ENCODE measurements at places on chromosomes 5 and 9. TPM values are rescaled to one million over a fixed set of nuclear protein-coding genes. Genes with fewer than 3 reads are reported as not detected.
A peak's percentile ranks its signal among the peaks of the same experiment; 100 is the strongest.

DNA sequence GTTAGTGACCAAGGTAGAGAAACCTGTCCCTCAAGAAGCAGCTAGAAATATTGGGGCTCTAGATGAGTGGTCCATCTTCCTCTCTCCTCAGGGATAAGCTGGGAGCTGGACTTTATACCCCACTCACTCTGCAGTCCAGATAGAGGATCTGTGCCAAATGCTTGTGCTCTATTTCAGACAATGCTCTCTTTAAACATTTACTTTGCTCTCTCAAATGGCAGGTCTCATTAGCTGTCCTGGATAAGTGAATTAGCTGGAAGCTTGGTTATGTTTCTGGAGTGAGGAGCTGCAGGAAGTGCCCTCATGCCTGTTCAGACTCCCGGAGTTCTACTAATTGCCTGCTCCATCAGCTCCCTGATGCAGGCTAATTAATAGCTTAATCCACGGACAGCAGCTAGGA lies 151.1 kb upstream of the CCDC152 start:
- DNase-seq, result no peak

- DNase-seq, result no peak
Measured at GRCh38 chr9:83699615-83700014, 8.1 kb downstream of the UBQLN1 start.

- DNase-seq, result no peak
Measured at GRCh38 chr5:115487168-115487567, 57.4 kb downstream of the FEM1C start.

DNA sequence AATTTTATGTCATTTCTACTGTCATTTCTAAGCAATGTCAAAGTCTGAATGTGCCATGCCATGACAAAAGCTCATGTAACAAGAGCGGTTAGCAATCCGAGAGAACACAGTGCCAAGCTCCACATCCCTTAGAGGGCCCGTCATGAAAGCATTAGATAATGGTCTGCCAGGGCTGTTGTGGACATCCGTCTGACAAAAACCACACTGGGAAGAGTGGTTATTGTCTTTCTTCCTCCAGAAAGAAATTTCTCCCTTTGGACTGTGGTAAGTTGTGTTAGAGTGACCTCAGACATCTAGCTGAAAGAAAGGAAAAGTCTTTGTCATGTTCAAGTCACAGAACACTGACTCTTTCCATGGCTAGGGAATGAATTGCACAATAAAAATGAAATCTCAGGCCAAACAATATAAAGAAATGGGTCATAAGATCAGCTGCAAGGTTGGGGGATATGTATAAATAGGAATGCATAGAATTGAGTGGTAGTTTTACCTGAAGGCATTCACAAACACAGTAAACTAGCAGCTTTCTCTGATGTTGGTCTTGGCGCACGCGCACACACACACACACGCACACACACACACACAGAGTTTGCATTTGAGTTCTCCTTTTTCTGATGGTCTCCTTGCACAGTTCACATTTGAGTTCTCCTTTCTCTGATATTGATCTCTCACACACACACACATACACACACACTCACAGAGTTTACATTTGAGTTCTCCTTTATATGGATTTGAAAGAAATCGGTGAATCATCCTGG lies 5.3 kb downstream of the SLC1A3 start:
- no peak for DNase-seq

IFNA2 gene
- total RNA-seq, result not detected

DNA sequence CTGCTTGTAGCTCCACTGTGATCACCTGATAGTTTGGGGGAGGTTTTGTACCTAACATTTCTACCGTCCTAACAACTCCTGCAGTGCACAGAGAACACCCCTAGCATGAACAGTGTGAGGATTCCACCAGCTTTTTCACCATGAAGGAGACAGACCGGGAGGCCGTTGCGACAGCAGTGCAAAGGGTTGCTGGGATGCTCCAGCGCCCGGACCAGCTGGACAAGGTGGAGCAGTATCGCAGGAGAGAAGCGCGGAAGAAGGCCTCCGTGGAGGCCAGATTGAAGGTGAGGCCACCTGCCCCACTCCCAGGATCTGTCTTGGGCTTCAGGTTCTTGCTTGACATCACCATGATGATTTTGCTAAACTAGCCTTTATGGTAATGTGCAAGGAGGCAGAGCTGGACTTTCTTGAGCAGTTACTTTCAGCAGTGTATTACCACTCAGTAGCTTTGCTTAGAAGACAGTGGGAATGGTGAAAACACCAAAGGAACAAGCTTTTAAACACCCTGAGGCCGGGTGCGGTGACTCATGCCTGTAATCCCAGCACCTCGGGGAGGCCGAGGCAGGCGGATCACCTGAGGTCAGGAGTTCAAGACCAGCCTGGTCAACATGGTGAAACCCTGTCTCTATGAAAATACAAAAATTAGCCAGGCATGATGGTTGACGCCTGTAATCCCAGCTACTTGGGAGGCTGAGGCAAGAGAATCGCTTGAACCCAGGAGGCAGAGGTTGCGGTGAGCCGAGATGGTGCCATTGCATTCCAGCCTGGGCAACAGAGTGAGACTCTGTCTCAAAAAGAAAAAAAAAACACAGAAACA lies 3.3 kb downstream of the EXOC3 start:
- peak; percentile 5 for DNase-seq

- no peak for DNase-seq
Measured at GRCh38 chr9:93022721-93023520, 35.6 kb upstream of the SUSD3 start.

DNA sequence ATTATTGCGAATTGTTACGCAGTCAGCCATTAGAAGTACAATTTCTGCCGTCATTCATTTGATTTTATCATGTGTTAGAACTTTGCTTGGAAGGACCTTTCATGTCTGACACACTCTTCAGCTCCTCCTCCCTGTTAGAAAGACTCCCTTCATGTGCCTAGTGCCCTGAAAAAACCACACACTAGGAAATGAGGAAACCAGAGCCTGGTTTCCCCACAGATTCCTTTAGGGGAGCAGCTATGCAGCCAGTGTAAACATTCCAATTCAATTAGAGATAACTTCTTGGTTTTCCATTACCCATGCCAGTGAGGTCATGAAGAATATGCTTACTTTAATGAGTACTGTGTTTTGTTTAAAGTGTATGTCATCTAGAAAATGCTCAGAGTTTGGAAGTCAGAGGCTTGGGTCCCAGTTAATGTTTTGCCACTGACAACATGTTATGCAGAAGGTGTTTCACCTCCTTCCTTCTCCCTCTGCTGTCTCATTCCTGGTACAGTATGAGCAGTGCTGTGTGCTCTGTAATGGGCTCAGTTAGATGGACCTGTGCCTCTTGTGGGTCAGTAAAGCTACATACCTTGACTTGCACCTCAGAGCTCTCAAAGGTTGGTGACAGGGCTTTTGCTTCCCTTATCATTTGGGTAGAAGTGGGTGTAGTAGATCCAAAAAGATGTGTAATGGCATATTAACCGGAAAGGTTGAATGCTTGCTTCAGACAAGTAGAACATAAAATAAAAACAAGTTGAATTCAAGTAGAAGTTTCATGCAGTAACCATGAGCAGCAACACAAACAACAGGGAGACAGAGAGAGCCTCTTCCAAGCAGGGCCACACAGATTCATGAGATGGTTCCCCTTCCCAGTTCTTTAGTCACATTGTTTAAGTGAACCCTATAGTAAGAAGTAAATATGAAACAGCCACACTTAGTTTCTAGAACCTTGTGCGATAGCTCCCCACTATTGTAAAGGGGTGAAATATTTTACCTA lies 52.6 kb upstream of the TNFAIP8 start:
- DNase-seq, result no peak

DNA sequence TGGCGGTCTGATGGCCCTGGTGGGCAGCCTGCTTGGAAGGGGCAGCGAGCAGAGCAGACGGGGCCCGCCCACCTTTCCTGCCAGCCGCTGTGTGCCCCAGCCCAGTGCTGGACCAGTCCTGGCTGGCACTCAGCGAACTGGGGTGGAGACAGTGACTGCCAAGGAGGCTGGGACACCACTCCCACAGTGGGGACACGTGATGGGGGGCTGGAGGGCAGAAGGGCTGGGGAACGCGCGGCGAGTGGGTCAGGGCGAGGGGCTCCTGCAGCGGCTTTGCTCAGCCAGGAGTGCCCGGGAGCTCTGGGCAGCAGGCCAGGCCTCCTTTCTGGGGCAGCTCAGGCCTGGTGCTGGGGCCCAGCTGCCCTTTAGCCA lies 19.5 kb downstream of the NCS1 start:
- DNase-seq, result no peak

DNA sequence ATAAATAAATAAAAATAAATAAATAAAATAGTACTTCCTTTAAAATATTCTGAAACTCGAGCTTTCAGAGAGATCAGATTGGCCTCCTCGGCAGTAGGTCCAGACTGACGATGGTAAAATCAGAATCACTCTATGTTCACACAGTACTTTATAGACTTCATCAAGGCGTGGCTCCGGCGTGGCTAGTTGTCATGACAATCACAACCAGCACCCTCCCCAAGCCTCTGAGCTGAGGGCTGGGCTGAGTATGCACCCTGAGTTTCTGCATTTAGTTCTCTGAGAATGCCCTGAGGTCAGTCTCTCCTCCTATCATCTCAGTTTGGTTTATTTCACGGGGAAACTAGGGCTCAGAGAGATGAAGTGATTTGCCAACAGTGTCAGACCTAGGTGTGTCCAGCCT lies 43.3 kb upstream of the BARHL1 start:
- DNase-seq, result no peak

GRCh38 chr5:125129151-125129806 lies 382.8 kb upstream of the ZNF608 start:
- DNase-seq, result no peak

DNA sequence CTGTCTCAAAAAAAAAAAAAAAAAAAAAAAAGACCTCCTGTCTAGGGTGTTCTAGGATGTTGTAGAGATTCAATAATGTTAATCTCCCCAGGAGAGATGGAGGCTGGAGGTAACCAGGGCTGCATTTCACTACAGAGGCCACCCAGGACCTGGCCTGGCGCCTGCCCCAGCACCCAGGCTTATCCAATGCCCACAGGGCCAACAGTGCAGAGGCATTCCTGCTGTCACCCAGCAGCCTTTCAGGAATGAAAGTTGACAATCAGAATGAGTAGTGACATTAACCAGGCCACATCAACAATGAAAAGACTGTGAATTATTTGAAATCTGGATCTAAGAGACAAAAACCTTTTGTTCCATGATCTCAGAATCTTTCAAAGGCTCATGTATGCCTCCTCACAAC lies 36.2 kb upstream of the GABRP start:
- DNase-seq, result no peak

- DNase-seq, result no peak
Measured at GRCh38 chr5:10448754-10449360, 7.2 kb downstream of the ROPN1L start.

DNA sequence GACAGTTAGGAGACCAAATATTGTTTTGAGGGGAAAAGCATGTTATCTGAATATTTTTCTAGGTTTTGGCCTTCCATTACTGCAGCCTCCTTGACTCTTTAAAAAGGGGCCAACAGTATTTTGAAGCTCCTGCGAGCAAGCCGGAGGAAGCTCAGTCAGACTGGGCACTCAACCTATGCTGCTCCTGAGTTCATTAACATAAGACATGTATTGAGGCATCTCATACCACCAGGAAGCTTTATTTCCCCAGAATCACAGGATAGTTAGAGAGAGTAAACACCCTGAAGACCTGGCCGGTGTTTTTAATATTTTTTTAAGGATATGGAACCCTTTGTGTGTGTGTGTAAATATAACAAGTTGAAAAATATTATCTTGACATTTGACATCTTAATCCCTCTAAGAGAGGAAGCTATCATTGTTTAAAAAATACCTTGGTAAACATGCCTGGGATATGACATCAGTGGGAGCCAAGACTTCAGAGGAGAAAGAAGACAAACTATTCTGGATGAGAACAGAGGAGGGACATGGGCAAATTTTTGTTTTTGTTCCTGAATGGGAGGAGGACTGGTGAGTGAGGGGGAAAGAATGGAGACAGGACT lies 139.3 kb upstream of the SLIT3 start:
- no peak for DNase-seq

GRCh38 chr5:7659420-7659819 lies 191.5 kb downstream of the CFAP90 start:
- no peak for DNase-seq

- no peak for DNase-seq
Measured at GRCh38 chr9:5712651-5713390, 83.9 kb downstream of the RIC1 start.

- no peak for DNase-seq
Measured at GRCh38 chr5:82728926-82729702, 348.1 kb downstream of the TMEM167A start.

OR1L1 gene
- not detected for total RNA-seq

ARID3C gene
- not detected for total RNA-seq

ELOVL7 gene
- total RNA-seq, result 0.32 TPM

PARP8 gene
- 56.0 TPM for total RNA-seq

FOXD4L5 gene
- 0.75 TPM for total RNA-seq

CEL gene
- 0.64 TPM for total RNA-seq

- DNase-seq, result no peak
Measured at GRCh38 chr9:79644601-79645000, 72.8 kb downstream of the TLE4 start.

DNA sequence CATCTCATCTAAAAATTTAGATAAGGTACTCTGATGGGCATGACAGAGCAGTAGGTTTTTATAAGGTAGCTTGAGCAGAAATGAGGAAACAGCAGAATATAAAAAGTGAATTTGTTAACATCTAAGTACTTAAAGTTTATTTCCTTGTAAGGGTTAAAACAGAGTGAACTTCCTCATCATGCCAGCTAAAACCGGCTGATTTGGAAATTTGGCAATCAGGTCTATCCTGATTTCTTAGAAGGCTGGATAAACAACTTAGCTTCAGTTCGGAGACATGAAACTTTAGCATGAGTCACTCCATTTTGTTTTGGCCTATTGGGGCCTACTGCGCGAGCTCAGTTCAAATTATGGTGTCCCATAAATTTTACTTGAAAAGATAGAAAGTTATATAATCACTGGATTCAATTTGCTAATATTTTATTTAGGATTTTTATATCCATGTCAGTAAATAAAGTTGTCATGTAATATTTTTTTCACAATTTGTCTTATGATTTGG lies 241.6 kb upstream of the RORB start:
- DNase-seq, result no peak

MOB3B gene
- 7.3 TPM for total RNA-seq

DNA sequence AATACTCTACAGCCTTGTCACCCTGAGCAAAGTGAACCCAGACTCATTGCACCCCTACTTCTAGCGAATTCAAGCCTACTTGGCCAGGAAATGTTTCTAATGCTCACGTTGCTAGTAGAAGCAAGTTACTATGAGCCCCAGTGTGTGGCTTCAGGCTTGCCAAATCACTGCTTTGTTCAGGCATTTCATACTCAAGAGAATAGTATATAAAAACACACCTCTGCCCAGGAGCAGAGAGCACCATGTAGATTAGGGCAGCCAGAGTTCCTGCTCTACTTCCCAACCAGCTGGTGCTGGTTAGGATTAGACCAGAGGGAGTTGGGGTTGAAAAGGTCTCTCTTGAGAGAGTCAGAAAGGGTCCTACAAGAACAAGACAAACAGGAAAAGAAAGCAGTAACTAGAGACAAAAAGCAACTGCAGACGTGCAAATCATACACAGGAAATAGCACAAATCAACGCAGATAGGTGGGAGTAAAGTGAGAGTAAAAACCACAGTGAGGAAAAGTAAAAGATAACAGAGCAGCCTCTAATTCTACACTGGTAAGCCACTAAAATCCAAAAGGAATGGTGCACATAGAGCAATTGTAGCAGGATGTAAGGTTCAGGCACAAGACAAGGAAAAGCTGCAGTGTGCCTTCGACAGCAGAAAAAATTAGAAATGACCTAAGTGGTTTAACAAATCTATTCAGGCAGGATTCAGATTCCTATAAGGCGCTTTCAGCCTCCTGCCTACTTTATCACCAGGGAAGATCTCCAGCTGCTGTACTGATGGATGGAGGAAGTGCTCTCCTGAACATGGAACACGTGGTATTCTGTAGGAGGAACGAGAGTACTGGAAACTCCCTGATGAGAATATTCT lies 49.6 kb upstream of the KIF2A start:
- no peak for DNase-seq

GRCh38 chr9:16039218-16039987 lies 486.6 kb downstream of the CCDC171 start:
- DNase-seq, result no peak
